NCI-H2081 treated with DMSO at 0.1 percent for 48 hours (cell line): ENCODE measurements at places on chromosomes 11 and 22.

- no peak for DNase-seq
Measured at GRCh38 chr11:119513131-119513805, 90.3 kb upstream of the THY1 start.

GRCh38 chr22:27220339-27220738 is 563.0 kb downstream of the MIAT start:
- no peak for DNase-seq

DNA sequence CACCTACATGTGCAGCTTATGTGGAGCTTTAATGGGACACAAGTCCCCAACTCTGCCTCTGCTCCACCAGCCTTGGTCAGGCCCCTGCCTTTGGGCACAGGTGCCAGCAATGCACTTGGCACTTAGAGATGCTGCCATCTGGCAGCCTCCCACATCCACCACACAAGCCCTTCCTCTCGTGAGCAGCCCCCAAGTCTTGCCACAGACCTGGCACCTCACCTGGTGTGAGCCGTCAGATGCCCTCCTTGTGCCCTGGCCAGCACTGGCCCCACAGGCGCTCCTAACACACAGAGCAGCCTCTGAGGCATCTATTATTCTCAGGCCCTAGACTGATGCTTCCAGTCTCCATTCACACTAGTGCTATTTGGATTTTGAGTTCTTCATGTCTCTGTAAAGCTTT is 24.5 kb upstream of the SERPIND1 start:
- DNase-seq: no peak

GRCh38 chr11:45578316-45578715 is 87.1 kb downstream of the CHST1 start:
- no peak for DNase-seq

DNA sequence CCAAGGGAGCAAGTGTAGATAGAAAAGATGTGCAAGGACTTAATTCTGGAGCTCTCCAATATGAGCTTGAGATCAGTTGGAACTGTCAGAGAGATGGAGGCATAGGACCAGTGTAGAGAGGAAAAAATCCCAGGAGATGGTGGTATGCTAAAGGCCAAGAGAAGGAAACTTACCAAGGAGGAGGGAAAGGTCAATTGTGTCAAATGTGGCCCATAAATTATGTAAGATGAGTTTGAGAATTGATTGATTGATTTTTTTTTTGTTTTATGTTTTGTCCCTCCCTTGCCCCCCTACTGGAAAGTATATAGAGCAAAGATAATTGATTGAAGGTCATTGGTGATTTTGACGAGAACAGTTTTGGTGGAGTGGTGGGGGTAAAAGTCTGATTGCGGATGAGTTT is 2.8 kb upstream of the USP2 start:
- DNase-seq: no peak

DNA sequence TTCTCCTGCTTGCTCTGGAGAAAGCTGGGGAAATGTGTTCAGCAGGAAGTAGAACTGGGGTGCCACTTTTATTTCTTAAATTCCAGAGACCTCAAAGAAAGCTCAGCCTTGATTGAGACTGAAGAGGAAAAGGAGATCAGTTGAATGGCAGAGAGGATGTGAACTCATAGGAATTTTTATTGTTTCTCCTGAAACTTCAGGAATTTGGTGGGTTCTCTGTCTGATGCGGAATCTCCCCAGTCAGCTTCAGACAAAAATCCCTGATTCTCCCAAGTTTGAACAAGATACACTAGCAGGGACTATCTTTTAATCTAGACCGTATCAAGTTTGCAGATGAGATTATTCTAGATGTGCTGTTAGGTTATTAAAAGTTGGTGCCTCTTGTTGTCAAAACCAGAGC is 23.0 kb downstream of the EHF start:
- DNase-seq: no peak
